ENCODE measurements at places on chromosomes 2 and 18.
A peak's percentile ranks its signal among the peaks of the same experiment; 100 is the strongest.

DNA sequence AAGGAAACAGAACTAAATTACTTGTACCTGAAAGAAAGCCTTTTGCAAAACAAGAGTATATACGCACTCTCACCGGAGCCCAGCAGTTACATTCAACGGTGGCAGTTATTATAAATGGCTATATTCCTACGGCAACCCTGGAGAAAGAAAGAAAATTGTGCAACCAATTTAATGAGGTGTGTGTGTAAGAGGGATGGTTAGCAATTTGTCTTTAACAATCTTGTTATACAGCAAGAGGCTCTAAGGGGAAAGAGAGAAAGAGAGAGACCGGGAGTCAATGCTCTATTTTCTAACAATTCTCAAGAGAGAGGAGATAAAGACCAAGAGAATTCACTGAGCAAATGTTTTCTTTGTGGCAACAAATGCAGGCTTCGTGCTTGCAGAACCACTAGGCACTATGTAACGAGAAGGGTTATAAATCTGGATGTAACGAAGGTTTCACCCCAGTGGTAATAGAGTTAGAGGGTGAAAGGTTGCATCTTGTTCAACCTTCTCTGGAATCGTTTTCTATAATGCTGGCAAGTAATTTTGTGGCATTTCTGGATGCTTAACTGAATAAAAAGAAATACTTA is 359.1 kb upstream of the SPRED2 start:
- DNase-seq, result no peak

GRCh38 chr18:35469725-35470124 is 28.0 kb downstream of the INO80C start:
- DNase-seq, result no peak

- DNase-seq, result no peak
Observed at GRCh38 chr18:74734013-74734444, 136.4 kb downstream of the ZNF407 start.

- DNase-seq, result no peak
Observed at GRCh38 chr2:86617738-86618137, 5.9 kb downstream of the RNF103 start.

DNA sequence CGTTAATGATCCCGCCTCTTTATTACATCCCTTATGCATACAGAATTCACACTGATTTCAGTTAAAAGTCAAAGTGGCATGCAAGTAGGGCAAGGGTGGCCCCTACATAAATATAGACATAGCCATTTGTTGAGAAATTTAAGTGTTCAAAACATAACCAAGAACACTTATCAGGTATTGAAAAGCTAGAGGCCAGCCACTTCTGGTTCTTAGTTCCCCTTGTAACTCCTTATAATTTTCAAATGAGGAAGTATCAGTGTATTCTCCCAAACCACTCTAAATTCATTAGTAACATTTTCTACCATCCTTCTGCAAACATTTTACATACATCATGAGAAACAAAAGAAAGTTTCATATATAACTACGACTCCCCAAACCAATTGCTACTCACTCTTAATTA is 5.8 kb upstream of the ARL5A start:
- DNase-seq, result peak; percentile 93

DNA sequence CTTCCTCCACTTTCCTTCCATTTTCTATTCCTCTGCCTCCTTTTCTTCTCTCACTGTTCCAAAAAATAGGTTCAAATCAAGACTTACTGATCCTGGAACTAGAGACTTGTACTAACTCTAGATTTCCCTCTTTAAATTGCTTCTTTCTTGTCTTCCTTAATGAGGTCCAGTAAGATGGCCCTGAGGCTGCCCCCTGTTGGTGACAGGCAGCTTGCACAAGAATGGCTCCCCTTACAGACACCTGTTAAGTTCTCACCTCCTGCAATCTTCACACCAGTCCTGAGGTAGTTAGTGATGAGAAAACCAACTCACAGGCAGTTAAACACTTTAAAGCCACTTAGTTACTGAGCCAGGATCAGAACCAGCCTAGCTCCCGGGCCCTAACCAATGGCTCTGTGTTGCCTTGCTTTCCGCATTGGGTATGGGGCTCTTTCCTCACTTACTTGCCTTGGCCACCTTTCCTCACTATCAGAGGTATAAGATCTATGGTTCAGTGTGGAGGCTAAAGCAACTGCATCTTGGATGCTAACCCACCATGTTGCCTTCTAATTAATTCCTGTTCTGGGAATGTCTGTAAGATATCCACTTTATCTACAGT is 130.6 kb downstream of the AKAIN1 start:
- no peak for DNase-seq

- peak; percentile 14 for DNase-seq
Observed at GRCh38 chr2:80238692-80239469, 65.7 kb downstream of the LRRTM1 start.

DNA sequence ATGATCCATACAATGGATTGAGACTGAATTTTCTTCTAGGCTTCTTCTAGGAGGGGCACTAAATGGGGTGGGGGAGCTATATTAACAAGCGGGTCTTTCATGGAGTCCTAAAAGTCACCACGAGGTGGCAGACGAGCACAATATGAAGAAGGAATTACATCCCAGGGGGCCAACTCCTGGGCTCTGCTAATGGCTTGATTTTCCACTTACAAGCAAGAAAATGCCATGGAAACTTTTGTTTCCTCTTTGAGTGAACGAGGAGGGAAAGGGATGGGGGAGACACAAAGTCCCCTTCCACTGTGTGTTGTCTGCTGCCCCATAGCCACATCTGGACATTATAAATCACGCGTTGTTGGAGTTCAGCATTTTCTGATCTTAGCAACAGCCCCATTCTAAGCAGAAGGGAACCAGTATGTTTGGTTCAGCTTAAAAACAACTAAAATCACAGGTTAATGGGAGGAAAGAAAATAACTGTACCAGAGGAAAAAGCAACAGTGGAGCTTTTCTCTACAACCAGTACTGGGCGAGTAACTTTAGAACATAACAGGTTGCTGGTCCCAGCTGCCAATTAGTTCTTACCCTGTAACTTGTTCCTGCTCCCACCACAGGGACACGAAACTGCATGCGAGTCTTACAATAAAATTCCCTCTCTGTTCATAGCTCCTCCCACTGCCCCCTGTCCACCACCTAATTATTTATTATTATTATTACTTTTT is 285.0 kb upstream of the PARD3B start:
- DNase-seq, result peak; percentile 34

- no peak for DNase-seq
Observed at GRCh38 chr2:38092196-38092902, 16.4 kb upstream of the CYP1B1 start.

DNA sequence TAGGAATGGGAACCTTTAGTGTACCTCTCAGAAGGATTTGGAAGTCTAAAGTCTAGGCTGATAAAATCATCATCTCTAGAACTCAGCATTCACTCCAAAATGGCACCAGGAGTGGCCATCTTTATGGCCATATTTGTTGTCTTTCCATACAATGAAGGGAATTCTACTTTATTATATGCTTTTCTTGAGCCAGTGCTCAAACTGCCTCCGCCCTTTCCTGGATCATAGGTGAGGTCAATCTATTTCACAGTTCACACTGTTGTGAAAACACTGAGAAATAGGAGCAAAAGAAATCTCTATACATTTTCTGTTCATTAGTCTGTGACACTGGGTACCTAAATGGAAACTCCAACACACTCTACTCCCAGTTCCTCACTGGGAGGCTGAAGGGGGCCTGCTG is 55.6 kb downstream of the SP110 start:
- no peak for DNase-seq

DNA sequence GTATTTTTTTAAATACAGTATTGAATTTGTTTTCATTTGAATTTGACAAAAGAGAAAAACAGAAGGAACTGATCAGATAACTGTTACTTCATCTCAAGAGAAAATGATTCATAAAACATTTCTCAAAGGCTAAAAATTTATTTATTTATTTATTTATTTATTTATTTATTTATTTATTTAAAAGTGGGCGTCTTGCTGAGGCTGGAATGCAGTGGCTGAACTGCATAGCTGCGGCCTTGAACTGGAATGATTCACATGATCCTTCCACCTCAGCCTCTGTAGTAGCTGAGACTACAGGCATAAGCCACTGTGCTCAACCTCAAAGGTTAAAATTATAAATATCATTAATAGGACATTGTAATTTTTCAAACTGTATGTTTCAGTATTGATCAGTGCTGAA is 4.5 kb upstream of the PUM2 start:
- DNase-seq, result no peak

DNA sequence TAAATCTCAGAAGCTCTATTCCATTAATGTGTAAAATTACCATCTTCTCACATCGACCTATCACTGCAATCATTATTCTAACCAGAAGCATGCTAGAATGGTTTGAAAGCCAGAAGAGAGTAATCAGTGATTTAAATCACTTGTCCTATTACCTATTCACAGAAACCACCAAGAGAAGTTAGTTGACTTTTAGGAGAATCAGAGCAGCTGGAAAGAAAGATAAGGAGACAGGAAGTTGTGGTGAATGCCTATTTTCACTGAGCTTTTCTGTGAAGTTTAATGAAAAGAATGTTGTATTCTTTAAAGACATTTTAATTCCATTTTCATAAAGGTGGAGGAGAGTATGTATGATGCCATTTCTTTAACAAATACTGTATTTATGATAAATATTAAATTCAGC is 352.6 kb upstream of the CRIM1 start:
- DNase-seq, result peak; percentile 3

DNA sequence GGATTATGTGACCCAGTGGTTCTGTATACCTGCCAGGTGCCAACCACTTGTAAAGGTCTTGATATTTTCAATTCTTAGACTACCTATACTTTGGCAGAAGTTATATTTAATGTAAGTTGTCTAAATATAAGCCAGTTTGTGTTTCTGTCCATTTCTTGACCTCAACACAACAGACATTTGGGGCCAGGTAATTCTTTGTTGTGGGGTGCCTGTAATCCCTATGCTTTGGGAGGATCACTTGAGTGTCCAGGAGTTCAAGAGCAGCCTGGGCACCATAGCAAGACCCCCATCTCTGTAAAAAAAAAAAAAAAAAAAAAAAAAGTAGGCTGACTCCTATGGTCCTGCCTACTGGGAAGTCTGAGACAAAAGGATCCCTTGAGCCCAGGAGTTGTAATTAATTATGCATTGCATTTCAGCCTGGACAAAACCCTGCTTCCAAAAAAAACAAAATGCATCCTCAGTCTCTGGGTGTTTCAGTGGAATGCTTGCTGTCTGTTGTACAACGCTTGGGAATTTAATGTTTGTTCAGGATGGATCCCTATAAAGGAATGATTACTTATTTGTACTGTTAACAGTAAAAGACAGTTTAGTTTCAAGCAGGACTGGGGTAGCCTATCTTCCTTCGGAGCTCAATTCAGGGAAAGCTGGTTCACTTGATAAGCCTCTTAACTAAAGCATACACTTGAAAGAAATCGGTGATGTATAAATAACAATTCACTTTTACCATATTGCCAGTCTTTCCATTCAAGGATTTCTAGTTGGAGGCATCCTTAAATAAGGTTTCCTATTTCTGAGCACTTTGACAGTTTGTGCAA is 3.4 kb downstream of the RPS27A start:
- no peak for DNase-seq

GRCh38 chr18:78074400-78075020 is 824.9 kb downstream of the GALR1 start:
- no peak for DNase-seq

DNA sequence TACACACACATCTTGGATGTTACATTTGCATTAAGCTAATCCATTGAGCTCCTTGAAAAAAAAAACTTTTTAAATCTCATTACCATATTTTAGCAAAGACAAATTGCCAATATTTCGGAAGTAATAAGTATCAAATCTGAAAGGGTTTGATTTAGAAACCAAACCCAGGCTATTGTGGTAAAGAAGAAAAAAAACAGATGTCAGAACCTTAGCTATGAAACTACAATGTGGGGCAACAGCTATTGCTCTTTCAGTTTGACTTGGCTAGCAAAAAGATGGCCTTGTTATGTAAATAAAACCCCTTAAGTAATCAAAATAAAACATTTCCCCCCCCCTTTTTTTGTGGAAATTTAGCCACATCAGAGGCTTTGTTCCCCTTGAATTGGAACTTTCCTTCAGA is 41.2 kb upstream of the REG3A start:
- DNase-seq, result no peak

DNA sequence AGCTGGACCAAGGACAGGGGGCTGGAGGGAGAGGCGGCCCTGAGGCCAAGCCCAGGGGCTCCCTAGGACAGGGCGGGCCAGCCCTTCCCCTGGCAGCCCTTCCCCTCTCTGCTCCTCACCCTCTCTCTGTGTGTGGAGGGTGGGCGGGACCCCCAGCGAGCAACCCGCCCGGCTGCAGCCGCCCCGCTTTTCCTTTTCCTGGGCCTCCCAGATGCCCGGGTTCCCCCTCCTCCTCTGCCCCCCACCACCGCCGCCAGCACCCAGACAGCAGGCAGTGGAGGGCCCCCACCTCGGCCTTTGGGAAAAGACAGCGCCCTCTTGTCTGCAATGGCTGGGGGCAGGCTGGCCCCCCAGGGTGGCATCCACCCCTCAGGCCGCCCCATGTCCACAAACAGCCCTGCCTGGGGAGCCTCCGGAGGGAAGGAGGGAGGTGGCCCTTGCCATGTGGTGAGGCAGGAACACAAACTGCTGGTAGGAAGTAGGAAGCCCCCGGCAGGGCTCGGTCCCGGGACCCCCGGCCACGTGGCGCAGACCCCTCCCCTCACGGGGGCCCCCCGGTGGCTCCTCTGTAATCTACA is 135.1 kb upstream of the CTDP1 start:
- no peak for DNase-seq

- DNase-seq, result no peak
Observed at GRCh38 chr2:117862459-117862858, 48.0 kb downstream of the DDX18 start.

DNA sequence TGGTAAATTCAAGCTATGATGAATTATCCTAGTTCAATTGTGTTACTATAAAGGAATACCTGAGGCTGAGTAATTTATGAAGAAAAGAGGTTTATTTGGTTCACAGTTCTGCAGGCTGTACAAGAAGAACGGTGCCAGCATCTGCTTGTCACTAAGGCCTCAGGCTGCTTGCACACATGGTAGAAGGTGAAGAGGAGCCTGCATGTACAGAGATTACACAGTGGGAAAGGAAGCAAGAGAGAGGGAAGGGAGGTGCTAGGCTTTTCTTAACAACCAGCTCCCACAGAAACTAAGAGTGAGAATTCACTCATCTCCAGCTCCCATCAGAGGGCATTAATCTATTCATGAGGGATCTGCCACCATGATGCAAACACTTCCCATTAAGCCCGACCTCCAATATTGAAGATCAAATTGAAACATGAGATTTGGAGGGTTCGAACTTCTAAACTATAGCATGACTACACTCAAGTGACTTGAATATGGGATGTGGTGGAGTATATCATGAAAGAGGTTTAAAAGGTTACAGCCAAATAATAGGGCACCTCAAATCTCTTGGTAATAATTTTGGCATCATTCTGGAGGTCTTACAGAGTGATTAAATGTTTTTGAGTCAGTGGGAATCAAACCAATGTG is 58.4 kb upstream of the ETAA1 start:
- no peak for DNase-seq

DNA sequence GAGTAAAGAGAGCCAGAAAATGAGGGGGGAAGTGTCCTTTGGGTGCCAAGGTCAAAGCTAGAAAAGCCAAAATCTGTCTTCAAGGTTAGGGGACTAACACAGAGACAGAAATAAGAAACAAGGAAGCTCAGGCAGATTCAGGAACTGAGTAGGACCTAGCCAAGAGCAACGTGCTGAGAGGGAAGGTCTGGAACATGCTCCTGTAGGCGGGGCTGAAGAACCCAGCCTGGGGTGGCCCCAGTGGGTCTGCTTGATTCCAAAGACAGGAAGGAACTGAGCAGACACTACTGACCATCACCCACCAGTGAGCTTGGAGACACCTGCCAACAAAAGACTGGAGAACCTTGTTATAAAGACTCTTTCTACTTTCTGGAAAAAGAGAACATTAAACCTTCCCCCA is 105.1 kb downstream of the SP3 start:
- DNase-seq, result peak; percentile 80

- DNase-seq, result no peak
Observed at GRCh38 chr2:11711354-11711716, 35.1 kb upstream of the LPIN1 start.

Data from Kasumi-1 (cell line).